NCI-H510A treated with DMSO at 0.1 percent for 48 hours (cell line): ENCODE measurements at places on chromosomes 1 and 21.

GRCh38 chr1:60065199-60065598 lies 8.4 kb downstream of the C1orf87 start:
- DNase-seq: no peak

GRCh38 chr1:53339736-53340635 lies 12.1 kb upstream of the LRP8 start:
- DNase-seq: no peak

DNA sequence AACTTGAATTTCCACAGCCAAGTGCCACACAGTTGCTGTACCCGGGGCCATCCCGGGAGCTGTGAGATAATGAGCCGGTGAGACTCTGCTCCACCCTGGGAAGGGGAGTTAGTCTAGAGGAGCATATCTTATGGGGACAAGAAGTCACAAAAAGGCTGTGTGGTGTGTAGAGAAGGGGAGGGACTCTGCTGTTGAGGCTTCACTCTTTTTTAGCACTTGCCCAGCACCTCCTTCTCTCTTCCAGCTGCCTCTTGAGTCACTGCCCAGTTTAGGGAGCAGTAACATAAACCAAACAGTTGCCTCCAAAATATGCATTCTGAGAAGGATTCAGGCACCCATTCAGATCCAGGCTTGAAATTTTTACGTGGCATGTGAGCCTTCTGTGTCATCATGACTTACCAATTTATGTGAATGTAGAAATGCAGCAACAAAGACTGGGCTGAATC lies 744 bp upstream of the WDR26 start:
- no peak for DNase-seq

DNA sequence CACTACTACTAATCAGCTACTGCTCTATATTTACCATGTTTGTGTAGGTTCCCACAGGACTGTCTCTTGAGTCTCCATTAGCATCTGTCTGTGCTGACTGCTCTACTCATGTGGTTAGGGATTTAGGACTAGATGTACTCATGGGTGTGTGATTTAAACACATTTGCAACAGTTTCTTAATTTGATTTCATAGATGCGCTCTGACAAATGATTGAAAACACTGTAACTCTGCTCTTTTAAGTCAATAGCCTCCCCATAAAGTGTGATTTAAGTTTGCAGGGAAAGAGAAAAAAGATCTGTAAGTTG lies 809.3 kb downstream of the NCAM2 start:
- DNase-seq: no peak

DNA sequence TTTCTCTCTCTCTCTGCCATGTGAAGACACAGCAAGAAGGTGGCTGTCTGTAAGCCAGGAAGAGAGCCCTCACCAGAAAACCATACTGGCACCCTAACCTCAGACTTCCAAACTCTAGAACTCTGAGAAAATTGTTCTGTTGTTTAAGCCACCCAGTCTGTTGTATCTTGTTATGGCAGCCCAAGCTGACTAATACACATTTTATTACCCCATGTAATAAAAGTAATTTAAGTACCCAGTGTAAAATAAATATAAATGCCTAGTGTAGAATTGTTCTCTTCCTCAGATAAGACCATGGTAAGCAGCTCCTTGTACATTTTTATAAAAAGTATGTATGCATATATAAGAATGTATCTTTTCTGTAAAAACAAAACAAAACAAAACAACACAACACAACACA lies 119.7 kb downstream of the DTL start:
- DNase-seq: no peak

GRCh38 chr1:4355839-4356238 lies 298.6 kb upstream of the AJAP1 start:
- DNase-seq: no peak
